Thyroid gland (tissue), 4 donors: ENCODE measurements at places on chromosomes 7 and 10.

GRCh38 chr10:70558871-70559810 is 43.4 kb downstream of the PRF1 start:
- peak; percentile 78 for DNase-seq

- no peak for DNase-seq
These were observed 25.7 kb downstream of the CHST3 start for GRCh38 chr10:71989661-71990454.

- peak; percentile 22 for DNase-seq
These were observed 320.2 kb downstream of the ELMO1 start for GRCh38 chr7:37128327-37129034.

- no peak for DNase-seq
These were observed 1119.9 kb upstream of the AUTS2 start for GRCh38 chr7:68478326-68478725.

GRCh38 chr7:116315803-116316202 is 105.5 kb downstream of the TES start:
- DNase-seq: no peak

DNA sequence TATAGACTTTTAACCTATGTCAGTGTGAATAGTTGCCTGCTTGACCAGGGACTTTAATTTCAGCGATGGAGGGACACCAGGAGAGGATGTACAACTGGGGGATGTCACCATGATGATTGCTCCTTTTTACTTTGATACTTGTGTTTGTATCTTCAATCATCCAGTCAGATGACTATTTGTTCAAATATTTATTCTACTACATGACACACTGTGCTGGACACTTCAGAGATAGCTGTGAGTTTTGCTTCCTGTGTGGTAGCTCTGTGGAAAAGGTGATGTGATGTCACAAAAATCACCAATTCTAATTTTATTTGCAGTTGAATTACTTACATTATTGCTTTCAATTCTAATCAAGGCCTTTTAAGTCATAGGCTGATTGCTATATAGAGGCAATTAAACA is 62.7 kb upstream of the CREB5 start:
- no peak for DNase-seq

DNA sequence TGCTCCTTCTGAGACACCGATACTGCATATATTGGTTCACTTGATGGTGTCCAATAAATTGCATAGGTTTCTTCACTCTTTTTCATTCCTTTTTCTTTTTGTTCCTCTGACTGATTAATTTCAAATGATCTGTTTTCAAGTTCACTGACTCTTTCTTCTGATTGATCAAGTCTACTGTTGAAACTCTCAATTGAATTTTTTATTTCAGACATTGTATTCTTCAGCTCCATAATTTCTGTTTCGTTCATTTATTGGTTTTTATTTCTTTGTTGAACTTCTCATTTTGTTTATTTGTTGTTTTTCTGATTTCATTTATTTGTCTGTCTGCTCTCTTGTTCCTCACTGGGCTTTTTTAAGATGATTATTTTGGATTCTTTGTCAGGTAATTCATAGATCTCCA is 13.6 kb downstream of the CASP7 start:
- no peak for DNase-seq

DNA sequence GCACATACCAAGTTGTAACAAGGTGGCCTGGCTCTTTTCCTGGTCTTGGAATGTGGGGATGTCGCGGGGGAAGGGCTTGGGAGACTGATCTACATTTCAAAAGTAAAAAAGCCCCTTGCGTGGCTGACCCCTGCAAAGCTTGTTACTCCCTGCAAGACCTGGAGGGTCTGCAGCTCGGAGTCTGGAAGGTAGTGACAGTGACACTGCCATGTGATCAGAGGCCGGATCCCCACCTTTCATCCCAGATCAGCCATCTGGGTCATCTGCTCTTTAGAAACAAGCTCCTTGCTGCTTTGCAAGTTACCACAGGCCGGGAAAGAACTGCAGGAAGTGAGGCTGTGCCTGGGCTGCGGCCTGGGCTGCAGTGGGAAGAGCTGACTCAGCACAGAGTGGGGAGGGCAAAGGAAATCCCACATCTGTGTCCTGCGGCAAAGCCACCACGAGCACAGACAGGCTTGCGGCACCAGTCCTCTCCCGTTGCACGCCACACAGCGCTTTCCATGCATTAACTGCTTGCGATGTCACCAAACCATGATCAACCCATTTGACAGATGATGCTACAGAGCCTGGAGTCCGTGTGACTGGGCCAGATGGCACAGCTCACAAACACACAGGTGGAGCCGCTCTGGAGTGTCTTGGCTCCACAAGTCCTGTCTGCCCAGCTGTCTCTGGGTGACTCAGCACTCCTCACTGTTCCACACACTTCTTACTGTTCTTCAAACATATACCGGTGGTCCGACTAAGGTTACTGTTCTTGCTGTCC is 97.7 kb downstream of the SH3PXD2A start:
- DNase-seq: peak; percentile 22

DNA sequence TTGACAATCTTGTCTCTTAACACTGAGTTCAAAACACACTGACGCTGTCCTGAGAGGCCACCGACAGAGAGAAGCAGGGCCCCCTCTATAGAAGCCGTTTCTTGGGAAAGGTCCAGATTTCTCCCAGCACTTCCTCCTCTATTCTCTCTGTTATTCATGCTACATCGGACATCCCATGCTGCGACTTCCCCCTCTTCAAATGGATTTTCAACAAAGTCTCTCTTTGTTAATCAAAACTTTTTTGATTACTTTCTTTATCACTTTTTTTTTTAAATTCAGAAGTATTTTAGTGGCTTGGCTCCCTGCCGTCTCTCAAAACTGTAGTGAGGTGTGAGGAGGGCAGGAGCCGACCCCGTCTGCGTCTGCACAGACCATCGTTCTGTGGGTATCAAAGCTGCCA is 298.9 kb upstream of the PITRM1 start:
- DNase-seq: no peak

GRCh38 chr7:29412912-29413311 is 150.7 kb upstream of the PRR15 start:
- DNase-seq: no peak

DNA sequence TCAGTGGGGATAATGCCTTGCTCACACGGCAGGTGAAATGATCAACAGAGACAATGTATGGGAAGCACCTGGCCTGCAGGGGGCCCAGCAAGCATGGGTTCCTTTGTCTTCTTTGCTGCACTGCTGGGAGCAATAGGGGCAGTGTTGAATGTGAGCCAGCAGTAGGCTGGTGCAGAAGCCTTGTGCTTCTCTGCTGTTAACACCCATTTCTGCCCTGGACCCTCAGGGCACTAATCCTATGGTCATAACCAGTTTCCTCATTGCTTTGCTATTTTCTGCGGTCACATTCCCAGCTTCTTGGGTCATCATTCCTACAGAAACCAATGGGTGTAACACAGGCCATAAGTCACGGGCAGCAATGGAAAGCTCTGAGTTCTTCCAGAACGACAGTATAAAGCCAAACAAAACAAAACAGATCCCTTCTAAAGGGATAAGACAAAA is 10.9 kb upstream of the LGI1 start:
- DNase-seq: no peak

DNA sequence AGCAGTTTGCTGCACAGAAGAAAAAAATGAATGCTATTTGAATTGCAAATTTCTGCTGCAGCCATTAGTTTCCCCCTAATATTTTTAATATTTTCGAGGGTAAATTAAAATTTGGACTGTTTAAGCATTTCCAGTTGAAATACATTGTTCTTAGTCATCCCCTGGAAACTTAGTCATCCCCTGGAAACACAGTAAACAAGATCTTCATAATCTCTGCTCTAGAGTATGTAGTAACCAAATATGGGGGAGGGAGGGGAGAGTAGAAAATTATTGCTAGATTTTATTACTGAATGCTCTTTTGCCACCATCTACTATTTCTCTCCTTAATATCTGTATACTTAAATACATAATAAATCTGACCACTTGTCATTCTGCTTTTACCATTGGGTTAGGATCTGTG is 1053.3 kb downstream of the SORCS1 start:
- DNase-seq: no peak

GRCh38 chr10:78549140-78549935 is 515.7 kb downstream of the RPS24 start:
- no peak for DNase-seq

GRCh38 chr7:127600885-127601284 is 7.3 kb downstream of the FSCN3 start:
- no peak for DNase-seq

DNA sequence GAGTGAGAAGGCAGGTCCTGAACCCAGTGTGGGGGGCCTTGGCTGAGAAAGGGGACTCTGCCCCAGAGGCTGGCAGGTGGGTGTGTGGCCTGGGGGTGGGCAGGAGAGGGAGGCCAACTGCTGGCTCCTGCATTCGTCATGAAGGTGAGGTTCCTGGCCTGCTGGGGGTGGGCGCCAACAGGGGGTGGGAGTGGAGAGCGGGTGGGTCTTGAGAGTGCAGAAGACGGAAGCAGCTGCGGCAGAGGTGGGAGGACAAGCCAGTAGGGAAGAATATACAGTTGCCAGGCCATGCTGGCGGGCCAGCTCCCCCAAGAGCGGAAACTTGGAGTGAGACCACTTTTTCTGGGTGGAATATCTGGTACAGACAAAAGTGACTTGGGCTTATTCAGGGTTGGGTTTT is 23.4 kb downstream of the GHRHR start:
- no peak for DNase-seq

GRCh38 chr10:79502561-79503309 is 9.6 kb upstream of the EIF5AL1 start:
- DNase-seq: peak; percentile 19
